Nucleus accumbens (tissue), 56 donors: ENCODE measurements at places on chromosomes 6 and 20.

DNA sequence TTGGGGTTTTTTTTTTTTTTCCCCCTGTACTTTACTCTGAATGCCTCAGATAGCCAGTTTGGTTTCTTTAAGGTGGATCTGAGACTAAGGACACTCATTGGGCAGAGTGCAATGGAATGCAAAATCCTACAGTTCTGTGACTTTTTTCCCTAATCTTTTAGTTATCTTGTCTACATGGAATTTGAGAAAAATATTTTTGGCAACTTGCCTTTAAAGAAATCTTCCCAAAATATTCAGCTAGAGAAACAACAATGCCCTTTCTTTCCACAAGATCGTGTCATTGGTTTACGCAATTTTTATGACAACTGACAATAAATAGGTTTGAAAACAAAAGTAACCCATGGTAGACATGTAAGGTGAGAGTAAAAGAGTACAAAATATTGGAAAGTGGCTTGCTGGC is 171.7 kb upstream of the LAMP5 start:
- no peak for DNase-seq

GRCh38 chr6:6251555-6252280 is 68.7 kb downstream of the F13A1 start:
- DNase-seq: no peak

- DNase-seq: no peak
Measured at GRCh38 chr6:13985663-13986325, 61.0 kb downstream of the RNF182 start.

DNA sequence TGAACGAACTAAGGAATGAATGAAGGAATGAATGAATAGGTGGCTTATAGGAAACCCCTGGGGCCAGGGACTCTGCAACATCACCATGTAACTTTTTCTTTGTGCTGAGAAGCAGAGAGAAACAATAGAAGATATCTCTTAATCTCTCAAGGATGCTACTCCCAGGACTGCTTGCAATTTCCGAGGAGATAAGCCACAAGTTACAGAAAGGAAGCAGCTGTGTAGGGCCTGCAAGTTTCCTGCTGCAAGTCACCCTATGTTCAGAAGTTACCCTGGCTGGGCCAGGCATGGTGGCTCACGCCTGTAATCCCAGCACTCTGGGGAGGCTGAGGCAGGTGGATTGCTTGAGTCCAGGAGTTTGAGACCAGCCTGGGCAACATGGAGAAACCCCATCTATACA is 7.3 kb upstream of the MAVS start:
- DNase-seq: no peak

GRCh38 chr6:138387577-138388368 is 10.1 kb downstream of the SMIM28 start:
- DNase-seq: no peak

DNA sequence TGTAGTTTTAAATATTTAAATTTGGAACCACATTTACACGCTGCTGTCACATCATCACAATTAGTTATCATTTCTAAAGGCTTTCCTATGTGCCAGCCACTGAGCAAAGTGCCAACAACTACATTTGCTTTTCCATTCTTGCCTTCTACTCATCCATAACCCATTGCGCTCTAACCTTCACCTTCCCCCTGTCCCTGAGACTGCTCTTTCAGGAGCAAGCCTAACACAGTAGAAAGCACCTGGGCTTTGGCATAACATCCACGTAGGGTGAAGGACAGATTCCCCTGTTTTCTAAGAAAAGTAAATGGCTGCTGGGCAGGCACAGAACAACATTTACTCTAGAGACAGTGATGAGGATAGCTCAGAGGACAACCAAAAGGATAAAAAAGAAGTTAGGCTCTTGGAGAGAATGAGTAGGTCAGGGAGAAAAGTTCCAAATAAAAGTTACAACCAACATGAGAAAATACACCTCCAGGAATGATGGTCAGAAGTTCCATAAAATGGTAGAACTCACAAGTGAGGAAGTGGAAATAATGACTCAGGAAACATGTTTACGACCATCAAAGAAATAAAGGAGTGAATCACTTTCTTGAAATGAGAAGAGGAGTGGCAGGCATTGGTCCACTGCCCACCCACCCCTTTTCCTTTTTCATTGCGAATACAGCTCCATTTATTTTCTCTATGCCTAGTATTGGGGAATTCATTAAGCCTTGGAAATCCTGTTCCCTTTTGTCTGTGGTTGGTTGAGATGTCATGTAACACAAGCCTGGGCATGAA is 77.2 kb downstream of the PFDN4 start:
- DNase-seq: no peak

GRCh38 chr6:161549977-161550655 is 276.3 kb upstream of the AGPAT4 start:
- DNase-seq: no peak

- no peak for DNase-seq
Measured at GRCh38 chr20:51469046-51469445, 73.5 kb downstream of the NFATC2 start.

DNA sequence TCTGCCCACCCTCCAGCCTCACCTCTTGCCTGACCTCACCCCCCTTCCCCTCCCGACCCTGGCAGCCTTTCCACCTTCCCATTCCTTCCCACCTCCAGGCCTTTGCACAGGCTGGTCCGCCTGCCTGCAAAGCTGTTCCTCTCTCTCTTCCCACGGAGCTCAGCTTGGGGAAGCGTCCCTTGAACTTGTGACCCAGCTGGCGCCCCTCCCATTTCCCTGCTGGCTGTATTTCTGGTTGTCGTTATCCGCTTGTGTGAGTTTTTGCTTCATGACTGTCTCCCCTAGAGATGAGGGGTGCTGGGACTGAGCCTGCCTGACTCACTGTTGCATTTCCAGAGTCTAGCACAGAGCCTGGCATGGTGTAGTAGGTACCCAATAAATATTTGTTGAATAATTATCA is 32.5 kb downstream of the VSTM2L start:
- DNase-seq: no peak

DNA sequence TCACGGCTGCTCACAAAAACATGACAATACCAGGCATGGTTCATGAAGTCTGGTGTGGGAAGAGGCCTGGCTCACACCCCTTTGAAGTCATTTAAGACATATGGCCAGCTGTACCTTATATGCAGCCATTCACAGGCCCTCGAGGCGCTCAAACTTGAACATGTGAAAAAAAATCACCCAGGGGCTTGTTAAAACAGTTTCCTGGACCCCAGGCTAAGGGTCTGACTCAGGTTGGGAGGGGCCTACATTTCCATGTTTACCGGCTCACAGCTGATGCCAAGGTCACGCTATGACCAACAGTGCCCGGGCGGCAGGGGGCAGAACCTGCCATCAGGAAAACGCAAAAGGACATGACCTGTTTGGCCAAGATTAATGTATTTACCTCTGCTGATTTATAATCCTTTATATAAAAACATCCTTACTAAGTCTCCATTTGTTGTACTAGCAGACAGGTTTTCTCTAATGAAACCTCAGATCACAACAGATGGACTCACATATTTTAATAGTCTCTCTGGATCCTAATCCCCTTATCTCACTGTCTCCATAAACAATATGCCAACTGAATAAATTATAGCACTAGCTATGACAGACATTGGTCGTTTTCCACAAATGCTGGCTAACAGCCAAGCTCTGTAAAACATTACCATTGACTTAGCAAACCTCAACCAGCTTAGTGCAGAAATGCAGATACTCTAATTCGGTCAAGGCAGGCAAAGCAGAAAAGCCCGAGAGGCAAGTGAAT is 19.9 kb downstream of the EZR start:
- DNase-seq: no peak

GRCh38 chr6:20719980-20720379 is 185.7 kb downstream of the CDKAL1 start:
- DNase-seq: no peak

DNA sequence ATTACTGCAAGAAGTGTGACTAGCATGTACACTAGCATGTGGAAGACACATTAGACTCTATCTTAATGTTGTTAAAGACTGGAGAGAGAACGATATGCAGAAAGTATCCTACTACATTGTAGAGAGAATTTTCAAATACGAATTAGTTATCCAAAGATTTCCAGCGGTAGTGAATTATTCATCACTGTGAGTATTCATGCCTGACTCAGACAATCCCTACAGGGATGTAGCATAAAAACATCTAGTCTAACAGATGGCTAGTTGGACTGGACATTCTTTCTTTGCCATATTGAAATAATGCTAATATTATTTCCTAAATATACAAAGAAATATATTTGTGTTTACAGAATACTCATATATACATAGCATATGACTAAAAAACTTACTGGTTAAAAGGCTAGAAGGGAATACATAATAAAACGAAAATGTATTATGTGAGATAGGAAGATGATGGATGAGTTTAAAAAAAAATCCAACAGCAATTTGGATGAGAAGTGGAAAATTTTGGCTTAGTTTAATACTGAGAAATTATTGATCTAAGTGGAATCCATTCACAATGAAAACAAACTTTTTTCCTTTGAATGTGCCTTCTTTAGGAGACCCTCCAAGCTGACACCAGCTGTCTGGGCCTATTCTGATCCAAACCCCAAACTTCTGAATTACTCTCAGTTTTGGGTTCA is 580.7 kb downstream of the RFPL4B start:
- DNase-seq: no peak
